ENCODE measurements at places on chromosomes 3 and 15.

- no peak for DNase-seq
Measured at GRCh38 chr3:174444391-174444790, 414.7 kb upstream of the NAALADL2 start.

GRCh38 chr3:133895208-133896001 is at the start of gene RAB6B:
RAB6B (minus strand) TSS chr3:133895882; CDS start chr3:133895466, 416 bp downstream.
- no peak for DNase-seq

- no peak for DNase-seq
Measured at GRCh38 chr3:85821130-85821756, 862.5 kb downstream of the CADM2 start.

DNA sequence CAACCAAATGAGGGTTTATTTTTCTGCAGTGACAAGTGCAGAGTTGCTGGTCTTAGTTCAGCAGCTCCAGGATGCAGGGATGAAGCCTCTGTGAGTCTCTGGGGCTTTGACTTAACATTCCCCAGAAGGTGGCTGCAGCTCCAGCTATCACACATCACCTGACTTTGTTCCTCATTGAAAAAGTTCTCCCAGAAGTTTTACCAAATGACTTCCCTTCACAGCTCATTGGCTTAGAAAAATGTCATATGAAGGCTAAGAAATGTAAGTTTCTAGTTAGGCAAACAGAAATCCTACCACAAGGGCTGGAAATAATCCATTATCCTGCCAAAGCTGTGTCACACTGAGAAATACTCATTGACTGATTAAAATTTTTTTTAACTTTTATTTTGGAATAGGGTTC is 184.9 kb downstream of the MINAR1 start:
- no peak for DNase-seq

- no peak for DNase-seq
Measured at GRCh38 chr15:77352887-77353286, 67.0 kb downstream of the PEAK1 start.

- DNase-seq = no peak
Measured at GRCh38 chr3:116663161-116664110, 46.1 kb upstream of the TUSC7 start.

GRCh38 chr15:53936137-53936536 is 42.1 kb upstream of the UNC13C start:
- DNase-seq = no peak

DNA sequence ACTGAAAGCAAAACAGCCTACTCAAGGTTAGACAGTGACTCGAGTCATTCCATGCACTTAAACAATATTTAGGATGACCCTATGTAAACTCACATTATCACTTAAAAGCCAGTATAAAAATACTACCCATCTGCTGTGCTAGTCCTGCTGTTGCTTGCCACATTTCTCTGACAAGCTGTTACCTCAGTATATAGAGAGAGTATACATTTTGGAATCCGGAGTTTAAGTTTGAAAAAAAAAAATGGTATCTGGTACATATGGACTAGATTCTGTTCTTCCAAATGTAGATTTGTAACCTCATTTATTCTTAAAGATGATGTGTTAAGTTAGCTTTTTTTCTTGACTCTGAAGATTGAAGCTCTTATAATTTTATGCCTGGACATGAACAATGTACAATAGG is 503.8 kb upstream of the TPRG1 start:
- no peak for DNase-seq

DNA sequence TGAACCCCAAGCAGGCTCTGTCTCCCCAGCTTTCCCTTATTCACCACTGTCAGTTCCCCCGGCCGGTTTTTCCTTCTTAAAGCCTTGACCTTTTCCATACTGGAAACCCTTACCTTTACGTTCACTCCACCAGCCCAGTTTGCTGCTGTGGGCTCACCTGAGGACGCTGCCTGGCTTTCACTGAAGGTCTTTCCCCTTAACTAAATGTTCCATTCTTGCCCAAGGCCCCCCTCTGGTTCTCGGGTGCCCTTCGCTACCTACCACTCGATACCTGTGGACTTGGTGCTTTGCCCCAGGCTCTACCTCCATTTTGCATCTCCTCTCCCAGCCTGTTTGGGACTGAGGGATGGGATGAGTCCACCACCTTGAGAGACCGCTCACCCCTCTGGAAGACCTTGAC is 851 bp downstream of the AP2M1 start:
- DNase-seq = no peak

All from GM06990 (cell line).